G401 (cell line): ENCODE measurements at places on chromosomes 1 and 21.

DNA sequence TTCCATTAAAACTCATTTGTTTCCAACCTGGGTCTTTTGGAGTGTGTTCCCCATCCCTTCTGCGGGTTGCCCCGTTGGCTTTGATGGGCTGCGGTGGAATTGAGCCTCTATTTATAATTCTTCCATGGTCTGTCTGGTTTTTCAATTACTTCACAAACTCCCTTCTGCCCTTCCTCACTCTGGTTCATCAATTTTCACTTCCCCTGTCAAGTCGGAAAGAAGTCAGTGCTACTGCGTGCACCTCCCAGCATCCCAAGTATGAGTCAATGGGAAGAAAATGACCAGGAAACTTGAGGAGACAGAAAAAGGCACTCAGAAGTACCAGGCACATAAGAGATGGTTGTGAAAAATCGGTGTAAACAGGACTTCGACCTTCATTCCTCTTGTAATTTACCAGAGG is 126.2 kb downstream of the KAZN start:
- DNase-seq = no peak

DNA sequence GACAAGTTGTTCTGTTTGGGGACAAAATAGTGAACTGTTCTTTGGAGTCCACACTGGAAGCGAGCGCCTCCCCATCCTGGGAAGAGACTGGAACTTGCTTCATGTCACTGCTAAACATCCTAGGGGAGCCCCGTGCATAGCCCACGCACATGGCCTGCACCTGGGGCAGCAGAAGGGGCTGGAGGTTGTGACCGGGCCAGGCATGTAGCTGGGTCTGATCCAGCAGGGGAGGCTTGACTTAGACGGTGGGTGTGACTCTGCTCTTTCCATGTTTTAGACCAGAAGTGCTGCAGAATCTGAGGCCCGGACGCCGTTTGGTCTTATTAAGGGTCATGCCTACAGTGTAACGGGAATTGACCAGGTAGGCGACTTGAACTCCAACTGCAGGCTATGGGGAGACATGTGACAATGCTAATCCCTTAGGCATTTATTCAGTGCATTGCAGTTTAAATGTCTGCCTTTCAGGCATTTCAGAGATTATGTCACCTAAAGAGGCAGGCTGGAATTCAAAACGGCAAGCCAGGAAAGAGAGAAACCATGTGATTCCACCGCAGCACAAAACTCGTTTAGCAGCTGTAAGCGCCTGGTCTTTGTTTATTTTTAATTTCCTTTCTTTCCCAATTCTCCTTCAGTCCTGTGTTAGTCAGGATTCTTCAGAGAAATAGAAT is 21.8 kb downstream of the CAPN9 start:
- no peak for DNase-seq

DNA sequence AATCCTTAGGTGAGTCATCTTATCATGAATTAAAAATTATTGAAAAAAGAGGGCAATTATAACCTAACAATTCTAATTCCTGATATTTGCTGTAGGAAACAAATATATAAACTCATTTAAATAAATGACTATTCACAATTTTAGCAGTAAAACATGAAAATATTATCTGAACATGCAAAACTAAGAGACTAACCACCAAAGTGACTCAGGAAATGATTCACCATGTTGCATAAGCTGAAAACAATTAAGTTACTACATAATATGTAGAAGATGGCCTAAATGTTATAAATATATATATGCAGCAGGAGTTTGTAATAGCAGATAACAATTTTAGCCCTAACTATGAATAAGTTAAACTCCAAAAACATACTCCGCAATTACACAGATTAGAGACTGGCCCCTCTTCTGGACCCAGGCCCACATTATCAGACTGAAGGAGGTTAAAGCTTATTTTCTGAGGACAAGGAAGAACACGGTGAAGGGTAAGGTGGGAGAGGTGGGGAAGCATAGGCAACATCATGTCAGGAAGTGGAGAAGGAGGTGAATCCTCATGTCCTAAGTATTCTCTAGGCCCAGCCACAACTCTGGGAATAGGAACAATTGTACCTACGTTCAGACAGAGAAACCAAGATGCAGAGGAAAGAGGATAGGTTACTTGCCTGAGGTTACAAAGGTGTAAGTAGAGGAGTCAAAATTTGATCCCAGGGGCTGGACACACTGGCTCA is 15.6 kb upstream of the AIM2 start:
- no peak for DNase-seq

DNA sequence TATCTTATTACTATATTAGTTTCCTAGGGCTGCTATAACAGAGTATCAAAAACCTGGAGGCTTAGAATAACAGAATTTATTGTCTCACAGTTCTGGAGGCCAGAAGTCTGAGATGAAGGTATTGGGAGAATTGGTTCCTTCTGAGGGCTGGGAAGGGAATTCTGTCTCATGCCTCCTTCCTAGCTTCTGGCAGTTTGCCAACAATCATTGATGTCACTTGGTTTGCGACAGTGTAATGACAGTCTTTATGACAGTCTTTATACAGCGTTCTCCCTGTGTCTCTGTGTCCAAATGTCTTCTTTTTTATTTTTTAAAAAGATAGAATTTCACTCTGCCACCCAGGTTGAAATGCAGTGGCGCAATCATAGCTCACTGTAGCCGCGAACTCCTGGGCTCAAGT is 15.8 kb upstream of the CENPF start:
- no peak for DNase-seq

GRCh38 chr1:23923592-23924499 is 10.7 kb upstream of the CNR2 start:
- DNase-seq = no peak

- no peak for DNase-seq
Observed at GRCh38 chr1:16127676-16128337, 28.1 kb downstream of the EPHA2 start.

DNA sequence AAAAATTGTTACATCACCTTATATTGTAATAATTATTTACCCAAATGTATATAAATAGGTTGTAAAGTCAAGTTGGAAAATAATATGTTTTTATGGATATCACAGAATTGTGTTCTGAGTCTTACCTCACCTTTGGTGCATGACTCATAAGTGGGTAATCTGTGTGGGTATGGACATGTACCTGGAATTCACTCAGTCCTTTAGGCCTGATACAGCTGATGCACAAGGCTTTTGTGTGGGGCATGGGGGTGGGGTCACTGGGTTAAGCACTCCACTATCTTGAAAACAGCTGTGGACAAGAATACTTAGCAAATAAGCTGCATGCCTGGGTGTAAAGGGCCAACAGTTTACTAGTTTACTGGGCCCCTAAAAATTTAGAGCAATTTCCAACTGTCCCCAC is 34.4 kb downstream of the INKA2 start:
- DNase-seq = no peak

DNA sequence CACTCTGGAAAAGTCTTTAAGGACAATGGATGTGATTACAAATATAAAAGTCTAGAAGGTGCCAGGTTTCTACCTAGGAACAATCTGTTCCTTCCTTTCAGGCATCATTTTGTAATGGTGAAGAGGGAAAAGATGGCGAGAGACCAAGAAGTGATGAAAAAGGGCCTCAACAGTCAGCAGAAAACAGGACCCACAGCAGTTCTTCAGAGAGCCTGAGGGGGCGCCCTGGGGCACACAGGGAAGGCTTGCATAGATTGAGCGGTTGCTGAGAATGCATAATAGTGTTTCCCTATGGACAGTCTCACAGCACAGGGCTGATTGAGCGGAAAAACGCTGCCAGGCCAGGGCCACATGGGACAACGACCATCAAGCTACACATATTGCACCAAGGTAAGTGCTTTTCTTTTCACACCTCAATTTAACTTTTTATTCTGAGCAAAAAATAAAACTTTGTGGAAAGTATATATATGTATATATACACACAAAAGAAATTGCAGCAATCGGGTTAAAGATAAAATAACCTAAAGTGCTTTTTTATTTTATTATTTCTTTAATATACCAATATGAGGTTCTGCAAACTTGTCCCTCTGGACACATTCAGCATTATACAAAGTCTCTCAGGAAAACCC is 3.1 kb upstream of the YRDC start:
- DNase-seq = peak; percentile 79

GRCh38 chr1:200184196-200184595 is 156.7 kb downstream of the NR5A2 start:
- peak; percentile 4 for DNase-seq

DNA sequence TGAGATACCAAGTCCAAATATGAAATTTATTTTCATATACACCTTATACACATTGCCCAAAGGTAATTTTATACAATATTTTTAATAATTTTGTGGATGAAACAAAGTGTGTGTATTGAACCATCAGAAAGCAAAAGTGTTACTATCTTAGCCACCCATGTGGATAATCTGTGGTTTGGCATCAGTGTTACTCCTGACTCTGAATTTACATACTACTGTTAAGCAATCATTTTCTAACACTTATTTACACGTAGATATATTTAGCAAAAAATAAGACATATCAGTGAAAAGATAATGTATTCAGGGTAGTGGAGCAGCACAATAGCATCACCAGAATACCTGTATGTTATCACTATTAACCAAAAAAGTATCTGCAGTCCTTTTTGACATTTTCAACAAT is 23.8 kb downstream of the DENND2D start:
- DNase-seq = no peak

DNA sequence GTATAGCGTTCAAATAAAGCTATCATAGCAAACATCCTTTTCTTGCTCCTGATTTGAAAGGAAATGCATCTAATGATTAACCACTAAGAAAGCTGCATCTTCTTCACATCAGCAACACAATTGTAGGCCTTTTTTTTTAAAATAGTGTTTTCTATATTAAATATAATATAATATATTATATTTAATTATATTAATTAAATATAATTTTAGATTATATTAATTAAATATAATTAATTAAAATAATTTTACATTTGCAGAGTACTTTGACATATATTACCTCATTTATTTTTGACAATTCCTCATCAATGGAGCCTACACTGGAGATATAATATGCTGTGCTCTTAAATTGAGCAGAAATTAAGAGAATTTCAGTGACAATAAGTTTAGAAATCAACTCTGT is 193.0 kb downstream of the GPR52 start:
- no peak for DNase-seq

- no peak for DNase-seq
Observed at GRCh38 chr1:202107801-202108731, 14.7 kb upstream of the GPR37L1 start.
